ENCODE measurements at places on chromosomes 12 and 14. TPM values are rescaled to one million over a fixed set of nuclear protein-coding genes. Genes with fewer than 3 reads are reported as not detected.

GRCh38 chr12:56411781-56412639, 37.2 kb downstream of the TIMELESS start:
- no peak for DNase-seq
- H3K36me3 ChIP-seq: no peaks in the 10 kb centered on the region
- no peaks in the 10 kb centered on the region for H3K27me3 ChIP-seq
- no peaks in the 10 kb centered on the region for H3K4me1 ChIP-seq
- no peak overlapping the region for H3K27ac ChIP-seq
- no peak overlapping the region for H3K4me3 ChIP-seq

Gene GRIP1
- under 0.01 TPM for total RNA-seq

GRCh38 chr12:78249578-78249977, 418.9 kb downstream of the NAV3 start:
- H3K27me3 ChIP-seq: no peaks in the 10 kb centered on the region
- DNase-seq: no peak
- no peaks in the 10 kb centered on the region for H3K36me3 ChIP-seq
- H3K4me1 ChIP-seq: no peaks in the 10 kb centered on the region
- no peak overlapping the region for H3K27ac ChIP-seq
- no peak overlapping the region for H3K4me3 ChIP-seq

GRCh38 chr14:56678838-56679237, 99.2 kb downstream of the TMEM260 start:
- no peaks in the 10 kb centered on the region for H3K4me1 ChIP-seq
- no peak overlapping the region for H3K4me3 ChIP-seq

DNA sequence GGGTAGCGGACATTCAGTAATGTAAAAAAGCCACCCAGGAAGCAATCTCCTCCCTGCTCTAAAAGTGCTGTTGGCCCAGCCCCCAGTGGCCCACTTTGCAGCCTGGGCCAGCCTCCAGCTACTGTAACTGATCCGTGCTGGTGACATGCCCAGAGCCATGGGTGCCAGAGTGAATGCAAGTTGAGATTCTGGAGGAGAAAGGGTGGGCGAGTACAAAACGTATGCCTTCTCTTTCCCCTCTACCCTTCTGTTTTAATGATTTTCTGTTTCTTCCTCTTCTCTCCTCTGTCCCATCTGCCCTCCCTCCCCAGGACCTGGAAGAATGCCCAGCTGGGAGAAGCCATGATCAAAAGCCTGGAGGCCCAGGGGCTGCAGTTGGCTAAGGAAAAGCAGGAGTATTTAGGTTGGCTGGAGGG, 16.9 kb downstream of the PLEKHD1 start:
- H3K4me1 ChIP-seq: peaks cover 6% of the 10 kb centered on the region
- no peak overlapping the region for H3K4me3 ChIP-seq
- H3K36me3 ChIP-seq: no peaks in the 10 kb centered on the region
- H3K27me3 ChIP-seq: peaks cover 10% of the 10 kb centered on the region
- no peak overlapping the region for H3K27ac ChIP-seq

DNA sequence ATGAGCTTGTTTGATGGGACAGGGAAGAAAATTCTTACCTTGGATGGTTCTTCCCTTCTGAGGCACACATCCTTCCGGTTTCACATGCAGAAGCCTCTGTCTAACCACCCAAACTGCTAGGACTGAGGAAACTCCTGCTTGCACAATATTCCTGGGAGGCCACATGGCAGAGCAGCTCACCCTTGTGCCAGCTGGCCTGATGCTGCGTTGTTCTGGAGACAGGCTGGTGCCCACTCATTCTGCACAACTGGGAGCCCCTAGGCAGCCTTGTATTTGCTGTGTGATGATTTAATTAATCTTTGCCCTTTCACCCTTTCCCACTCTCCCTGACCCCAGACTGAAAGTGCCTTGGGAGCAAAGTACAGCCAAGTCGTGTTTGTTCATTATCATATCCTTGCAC, 130.8 kb downstream of the RTN1 start:
- no peaks in the 10 kb centered on the region for H3K27me3 ChIP-seq
- no peak overlapping the region for H3K4me3 ChIP-seq
- H3K36me3 ChIP-seq: no peaks in the 10 kb centered on the region
- H3K27ac ChIP-seq: no peak overlapping the region

- peaks cover 4% of the 10 kb centered on the region for H3K36me3 ChIP-seq
- H3K4me3 ChIP-seq: no peak overlapping the region
- H3K4me1 ChIP-seq: peaks cover 10% of the 10 kb centered on the region
- H3K27ac ChIP-seq: no peak overlapping the region
- no peak for DNase-seq
These were observed 2.4 kb upstream of the RXYLT1 start for GRCh38 chr12:63777340-63777739.
